T-cell (primary cell): ENCODE measurements at places on chromosomes 16 and 17.

- peak; percentile 4 for DNase-seq
These were observed 930 bp downstream of the SPNS2 start for GRCh38 chr17:4499431-4500190.

- no peak for DNase-seq
These were observed 21.9 kb downstream of the PMM2 start for GRCh38 chr16:8819411-8820034.

DNA sequence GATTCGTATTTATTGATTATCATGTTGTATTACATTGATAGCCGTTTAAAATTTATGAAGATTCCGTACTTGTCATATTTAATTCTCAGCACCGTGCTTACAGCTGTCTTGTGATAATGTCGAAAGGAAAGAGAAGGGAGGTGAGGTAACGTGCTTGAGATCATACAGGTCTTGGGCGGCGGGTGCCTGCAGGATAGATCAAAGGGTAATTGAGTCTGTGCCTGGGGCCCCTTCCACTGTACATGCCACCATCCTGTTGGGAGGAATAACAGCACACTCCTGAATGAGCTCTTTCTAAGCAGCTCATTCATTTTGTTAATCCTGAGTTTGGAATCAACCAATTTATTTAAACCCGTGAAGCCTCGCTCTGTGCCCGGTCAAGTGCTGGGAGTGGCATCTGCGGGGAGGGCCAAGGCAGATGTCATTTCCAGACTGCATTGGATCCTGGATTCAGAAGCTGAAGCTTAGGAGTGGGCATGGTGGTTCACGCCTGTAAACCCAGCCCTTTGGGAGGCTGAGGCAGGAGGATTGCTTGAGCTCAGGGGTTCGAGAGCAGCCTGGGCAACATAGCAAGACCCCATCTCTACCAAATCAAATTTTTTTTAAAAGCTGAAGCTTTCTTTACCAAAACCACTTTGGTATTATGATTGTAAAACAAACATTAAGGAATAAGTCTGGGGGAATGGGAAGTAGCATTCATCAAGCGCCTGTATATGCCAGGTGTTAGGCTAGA is 25.8 kb downstream of the WWOX start:
- DNase-seq: no peak

DNA sequence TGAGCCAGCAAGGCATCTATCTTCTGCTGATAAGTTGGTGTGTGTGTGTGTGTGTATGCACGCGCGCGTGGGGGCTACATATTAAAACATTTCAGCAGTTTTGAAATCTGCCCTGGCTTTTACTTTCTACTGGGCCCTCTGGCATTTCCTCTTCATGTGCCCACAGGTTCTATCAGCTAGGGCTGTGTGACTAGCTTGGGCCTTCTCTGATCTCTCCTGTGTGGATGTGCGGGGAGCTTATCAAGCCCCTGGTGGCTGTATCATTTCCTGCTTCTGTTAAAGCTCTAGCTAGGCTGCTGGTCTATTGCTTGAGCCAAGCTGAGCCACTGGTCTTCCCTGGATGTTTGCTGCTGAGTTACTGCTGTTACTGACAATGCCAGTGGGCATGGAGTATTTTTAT is 132.5 kb downstream of the AATF start:
- DNase-seq: no peak

DNA sequence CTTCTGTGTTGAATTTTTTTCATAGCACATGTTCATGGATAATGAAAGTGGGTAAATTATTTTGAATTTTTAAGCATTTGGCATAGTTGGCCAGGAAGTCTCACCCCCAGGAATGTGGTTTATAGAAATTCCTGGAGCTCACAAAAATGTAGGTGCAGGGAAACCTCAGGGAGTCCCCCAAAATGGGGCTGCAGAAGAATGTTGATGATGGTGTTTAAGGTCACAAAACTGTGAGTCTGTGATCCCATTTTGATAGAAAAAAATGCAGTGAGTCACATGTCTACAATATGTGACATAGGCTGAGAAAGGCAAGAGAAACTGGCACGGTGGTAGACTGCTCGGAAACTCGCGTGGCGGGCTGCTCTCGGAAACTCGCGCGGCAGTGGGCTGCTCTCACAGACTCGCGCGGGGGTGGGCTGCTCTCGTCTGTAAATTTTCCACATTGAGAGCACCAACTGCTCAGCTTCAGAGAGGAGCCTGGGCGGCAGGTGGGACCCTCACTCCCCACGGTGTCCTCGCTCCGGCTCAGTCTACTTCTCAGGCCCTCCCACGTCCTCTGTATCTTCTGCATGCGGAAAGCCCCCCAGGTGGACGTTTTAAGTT is 18.7 kb upstream of the MC1R start:
- no peak for DNase-seq

DNA sequence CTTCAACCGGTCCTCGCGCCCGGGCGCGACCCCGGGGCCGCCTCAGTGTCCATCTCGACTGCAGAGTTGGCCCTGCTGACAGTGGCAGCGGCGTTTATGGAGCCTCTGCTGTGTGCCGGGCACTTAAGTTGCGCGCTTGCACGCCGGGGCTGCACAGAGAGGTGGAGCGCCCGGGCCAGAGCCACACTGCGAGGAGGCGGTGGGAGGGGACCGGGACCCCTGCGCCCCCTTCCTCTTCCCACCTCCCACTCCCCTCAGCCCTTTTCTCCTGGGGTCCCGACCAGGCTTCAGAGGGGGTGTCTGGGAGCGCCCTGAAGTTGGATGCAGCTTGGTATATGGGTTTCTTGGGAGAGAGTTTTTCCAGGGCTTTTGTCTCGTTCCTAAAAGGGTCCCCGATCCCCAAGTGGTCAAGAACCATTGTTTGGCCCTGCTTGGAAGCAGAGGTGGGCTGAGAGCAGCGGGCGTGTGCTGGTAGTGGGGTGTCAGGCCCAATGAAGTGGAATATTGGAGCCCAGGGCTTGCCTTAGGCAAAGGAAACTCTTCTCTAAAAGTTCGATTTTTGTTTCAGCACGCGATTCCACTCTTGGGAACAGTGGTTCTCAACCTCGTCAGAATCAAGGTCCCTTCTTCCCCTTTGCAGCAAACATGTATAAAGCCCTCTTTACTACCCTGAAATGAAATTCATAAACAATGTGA is 605 bp downstream of the MRTFB start:
- no peak for DNase-seq

- DNase-seq: no peak
These were observed 19.8 kb upstream of the ZNF594 start for GRCh38 chr17:5211458-5211857.

GRCh38 chr17:75587675-75588595 is at the start of gene MYO15B:
Gene MYO15B, plus strand, starts transcription at chr17:75587800. Its CDS starts 258 bp downstream, at chr17:75588058.
- peak; percentile 63 for DNase-seq

DNA sequence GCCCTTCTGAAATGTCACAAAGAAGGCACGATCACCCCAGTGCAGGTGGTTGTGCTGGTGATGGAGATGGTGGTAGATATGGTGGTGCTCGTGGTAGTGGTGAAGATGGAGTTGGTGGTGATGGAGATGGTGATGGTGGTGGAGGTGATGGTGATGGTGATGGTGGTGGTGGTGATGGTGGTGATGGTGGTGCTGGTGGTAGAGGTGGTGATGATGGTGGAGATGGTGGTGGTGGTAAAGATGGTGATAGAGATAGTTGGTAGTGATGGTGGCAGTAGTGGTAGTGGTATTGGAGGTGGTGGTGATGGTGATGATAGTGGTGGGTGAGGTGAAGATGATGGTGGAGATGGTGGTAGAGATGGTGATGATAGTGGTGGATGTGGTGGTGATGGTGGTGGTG is 88.1 kb upstream of the SALL1 start:
- DNase-seq: no peak

- DNase-seq: no peak
These were observed 1541.7 kb upstream of the CDH8 start for GRCh38 chr16:63577891-63578290.

DNA sequence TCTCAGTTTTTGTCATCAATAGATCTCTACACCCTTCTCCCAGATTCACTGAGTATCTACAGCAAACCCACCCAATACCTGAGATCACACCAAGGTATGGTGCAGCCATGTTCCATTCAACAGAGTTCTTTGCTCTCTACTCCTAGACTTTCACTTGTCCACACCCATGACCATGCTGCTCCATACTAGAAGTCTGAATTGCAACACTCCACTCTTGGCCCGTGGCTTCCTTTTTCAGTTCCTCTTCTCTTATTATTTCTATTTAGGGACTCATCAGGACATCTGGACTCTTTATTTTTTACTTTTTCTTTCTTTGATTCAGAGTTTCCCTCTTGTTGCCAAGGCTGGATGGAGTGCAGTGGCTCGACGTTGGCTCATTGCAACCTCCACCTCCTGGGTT is 37.1 kb downstream of the YWHAE start:
- DNase-seq: no peak

DNA sequence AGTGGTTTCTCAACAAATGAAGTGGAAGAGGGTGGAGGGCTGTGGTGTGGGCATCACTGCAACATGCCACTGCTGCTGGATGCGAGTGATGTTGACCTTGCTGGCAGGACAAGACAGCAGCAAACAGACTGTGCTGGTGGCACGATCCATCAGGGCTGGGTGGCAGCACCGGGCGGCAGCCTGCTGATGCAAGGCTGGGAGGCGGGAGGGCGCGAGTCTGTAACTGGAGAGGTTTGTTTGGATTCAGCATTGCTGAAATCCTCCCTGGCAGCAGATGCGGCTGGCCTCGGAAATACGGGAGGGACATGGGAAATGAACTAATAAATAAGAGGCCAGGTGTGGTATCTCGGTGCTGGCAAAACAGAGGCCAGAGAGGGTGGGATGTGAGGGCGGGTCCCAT is 224.2 kb downstream of the ENGASE start:
- no peak for DNase-seq

DNA sequence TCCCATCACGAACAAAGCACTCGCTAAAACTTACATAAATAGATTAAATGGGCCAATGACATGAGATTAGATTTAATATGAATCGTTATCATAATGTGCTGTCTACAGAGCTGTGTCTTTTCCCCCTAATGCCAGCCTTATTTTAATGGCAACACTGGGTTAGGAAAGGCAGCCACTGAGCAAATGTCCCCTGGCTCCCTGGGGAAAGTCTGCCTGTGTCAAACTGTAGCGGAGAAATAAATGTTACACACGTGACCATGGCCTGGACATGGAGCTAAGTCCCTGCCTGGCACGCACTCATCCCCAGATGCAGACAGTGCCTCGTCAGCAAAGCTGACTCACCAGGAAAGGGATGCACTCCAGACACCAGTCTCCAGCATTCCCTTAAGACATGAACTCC is 61.3 kb upstream of the SDK2 start:
- no peak for DNase-seq

DNA sequence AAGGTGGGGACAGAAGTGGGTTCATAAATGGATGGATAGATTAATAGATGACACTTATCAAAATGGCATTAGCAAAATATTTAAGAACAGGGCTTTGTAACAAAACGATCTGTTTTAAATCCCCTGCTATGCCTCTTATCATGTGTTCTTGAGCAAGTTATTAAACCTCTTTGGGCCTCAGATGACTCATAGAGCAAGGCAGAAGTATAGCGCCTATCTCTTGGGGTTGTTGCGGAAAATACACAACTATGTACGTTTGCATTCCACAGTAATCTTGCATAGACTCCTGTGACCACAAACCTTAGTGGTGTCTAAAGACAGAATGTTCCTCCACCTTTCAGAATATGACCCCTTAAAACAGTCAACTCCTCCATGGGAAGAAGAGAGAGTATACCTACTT is 116.8 kb downstream of the CDYL2 start:
- DNase-seq: no peak

GRCh38 chr17:41599680-41600079 is 12.9 kb downstream of the KRT16 start:
- no peak for DNase-seq

DNA sequence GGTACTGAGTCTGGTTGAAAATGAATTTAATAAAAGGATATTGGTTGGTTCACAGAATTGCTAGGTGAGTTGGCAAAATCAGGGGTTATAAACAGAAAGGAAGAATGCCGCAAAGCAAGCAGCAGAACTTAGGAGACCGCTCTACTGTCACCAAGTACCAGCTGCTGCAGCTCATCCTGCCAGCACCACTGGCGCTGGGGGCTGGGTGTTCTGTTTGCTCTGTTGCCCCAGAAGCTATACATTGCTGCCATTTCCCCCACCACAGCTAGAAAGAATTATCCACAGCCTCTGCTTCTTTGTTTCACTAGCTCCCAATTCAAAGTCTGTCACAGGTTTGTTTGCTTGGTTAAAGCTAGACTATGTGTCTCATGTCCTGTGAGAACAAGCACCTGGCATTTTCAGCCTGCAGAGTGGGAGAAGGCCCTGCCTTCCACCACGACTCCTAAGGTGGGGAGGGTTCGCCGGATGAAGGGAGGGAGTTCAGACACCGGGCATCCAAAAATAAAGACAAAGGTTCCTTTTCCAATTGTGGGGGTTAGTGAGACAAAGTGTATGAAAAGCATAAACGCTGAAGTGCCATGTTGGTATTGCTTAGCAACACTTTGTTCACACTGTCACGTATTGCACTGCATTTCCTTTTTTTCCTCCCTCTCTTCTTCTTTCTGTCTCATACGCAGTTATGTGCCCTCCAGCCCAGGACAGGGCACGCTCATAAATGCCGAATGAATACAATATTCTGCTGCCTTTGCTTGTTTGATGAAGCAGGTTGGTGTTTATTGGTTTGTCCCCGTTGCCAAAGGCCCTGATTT is 9.6 kb upstream of the CPD start:
- DNase-seq: no peak
